ENCODE measurements at places on chromosomes 13 and 19.

- no peak for DNase-seq
Observed at GRCh38 chr19:50158577-50158976, 4.5 kb downstream of the IZUMO2 start.

GRCh38 chr19:41351339-41352245, 2.1 kb downstream of the TGFB1 start:
- DNase-seq: peak; percentile 71

- no peak for DNase-seq
Observed at GRCh38 chr13:107185889-107186288, 618.0 kb upstream of the ARGLU1 start.

- peak; percentile 42 for DNase-seq
Observed at GRCh38 chr19:4327252-4327876, 11.3 kb downstream of the STAP2 start.

DNA sequence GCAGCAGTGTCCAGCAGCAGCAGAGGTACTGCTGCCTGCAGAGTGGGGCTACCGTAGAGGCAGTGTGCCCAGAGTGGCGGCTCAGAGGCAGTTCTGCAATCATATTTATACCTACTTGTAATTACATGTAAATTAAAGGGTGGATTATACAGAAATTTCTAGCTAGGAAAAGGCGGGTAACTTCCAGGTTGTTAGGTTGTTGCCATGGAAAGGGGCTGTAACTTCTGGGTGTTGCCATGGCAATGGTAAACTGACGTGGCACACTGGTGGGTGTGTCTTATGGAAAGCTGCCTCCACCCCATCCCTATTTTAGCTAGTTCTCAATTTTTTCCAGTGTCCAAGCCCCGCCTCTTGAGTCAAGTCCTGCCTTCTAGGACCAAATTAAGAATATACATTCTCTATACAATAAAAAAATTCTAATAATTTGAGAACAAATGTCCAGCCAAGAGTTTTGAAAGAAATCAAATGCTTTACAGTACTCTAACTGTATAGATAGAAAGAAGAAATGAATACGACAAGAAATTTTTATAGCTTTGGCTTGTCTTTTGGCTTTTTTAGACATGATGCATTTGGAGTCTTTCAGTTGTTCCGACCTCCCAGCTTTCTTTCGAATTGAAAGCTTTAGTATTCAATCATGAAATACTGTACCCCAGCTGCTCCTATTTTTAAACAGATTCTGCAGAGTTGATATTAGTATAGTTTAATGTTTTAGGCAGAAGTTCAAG, 816.6 kb downstream of the DIAPH3 start:
- DNase-seq: no peak

GRCh38 chr19:48925240-48925843, 8.2 kb upstream of the DHDH start:
- no peak for DNase-seq

GRCh38 chr19:52936151-52936953, 13.1 kb upstream of the ZNF888 start:
- no peak for DNase-seq

- DNase-seq: no peak
Observed at GRCh38 chr13:43026262-43026661, 2.9 kb downstream of the DNAJC15 start.

DNA sequence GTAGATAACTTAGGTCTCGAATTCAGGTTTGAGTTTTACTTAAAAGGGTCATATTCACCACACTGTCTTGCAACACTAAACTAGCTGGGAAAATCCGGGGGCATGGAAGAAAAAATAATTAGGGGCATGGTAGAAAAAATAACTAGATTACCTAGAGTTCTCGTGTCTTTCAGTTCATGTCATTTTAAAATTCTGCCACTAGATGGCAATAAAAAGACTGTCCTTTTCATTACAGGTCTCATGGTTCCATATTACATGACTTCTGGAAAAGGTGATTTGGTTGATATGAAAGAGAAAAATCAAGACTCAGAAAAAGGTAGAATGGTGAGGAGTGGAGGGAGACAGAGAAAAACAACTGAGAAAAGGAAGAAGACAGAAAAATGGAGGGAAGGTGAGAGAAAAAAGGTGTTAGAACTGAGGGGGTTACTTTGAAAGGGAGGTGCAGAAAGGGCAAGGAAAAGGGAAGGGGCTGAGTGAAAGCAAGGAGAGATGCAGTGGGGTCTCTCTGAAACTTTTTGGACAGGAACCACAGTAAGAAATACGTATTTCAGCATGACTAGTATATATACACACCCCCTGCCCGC, 299.0 kb downstream of the KLF12 start:
- DNase-seq: no peak

- DNase-seq: no peak
Observed at GRCh38 chr13:41864658-41865057, 96.3 kb downstream of the VWA8 start.

- no peak for DNase-seq
Observed at GRCh38 chr13:66415444-66415843, 814.7 kb downstream of the PCDH9 start.

- DNase-seq: no peak
Observed at GRCh38 chr19:12912571-12912970, 6.5 kb downstream of the SYCE2 start.

DNA sequence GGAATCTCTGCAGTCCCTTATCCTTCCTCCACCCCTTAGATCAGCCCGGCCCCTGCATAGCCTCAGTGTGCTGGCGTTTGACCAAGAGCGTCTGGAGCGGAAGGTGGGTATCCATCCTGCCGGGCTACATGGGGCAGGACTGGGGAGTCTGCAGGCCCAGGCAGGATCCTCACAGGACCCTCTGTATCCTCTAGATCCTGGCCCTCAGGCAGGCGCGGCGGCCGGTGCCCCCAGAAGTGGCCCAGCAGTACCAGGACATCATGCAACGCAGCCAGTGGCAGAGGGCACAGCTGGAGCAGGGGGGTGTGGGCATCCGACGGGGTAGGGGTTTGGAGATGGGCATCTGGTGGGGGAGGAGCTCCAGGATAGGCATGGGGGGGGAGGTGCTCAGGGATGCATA, 8.9 kb downstream of the PODNL1 start:
- DNase-seq: no peak

DNA sequence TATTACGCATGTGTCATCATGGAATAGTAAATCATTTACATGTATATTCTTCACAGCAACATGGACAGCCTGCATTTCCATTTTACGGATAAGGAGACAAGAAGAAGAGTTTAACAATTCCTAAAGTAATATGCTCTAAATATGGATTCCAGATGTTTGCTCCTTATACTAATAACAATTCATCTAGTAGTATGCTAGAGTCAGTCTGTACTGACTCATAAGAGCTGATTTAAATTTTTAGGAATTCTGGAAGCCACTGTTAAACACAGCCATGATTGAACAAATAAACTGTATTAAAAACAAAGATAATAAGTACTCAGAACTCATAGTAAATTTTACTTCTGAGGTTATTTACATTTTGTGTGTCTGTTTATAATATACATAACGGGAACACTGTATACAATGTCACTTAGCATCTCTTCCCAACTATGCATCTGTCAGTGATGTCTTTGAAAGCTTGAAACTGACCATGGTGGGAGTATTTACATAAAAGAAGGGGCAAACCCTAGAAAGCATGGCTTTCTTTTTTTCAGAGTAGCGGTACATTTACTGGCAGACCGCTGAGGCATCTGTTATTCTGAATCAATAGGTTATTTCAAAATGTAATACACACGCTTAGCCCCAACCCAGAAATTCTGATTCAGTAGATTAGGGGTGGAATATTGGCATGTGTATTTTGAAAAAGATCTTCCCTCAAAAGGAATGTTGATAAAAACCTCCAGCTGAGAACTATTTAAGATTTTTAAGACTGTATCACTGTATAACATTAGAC, 12.9 kb downstream of the ZC3H13 start:
- DNase-seq: no peak

- DNase-seq: no peak
Observed at GRCh38 chr13:108957369-108958012, 328.1 kb downstream of the MYO16 start.
